ENCODE measurements at places on chromosomes 2 and 18.

GRCh38 chr18:3603421-3604234, 153.7 kb downstream of the TGIF1 start:
- DNase-seq: no peak

GRCh38 chr2:157185476-157186227, 71.9 kb upstream of the GALNT5 start:
- no peak for DNase-seq

DNA sequence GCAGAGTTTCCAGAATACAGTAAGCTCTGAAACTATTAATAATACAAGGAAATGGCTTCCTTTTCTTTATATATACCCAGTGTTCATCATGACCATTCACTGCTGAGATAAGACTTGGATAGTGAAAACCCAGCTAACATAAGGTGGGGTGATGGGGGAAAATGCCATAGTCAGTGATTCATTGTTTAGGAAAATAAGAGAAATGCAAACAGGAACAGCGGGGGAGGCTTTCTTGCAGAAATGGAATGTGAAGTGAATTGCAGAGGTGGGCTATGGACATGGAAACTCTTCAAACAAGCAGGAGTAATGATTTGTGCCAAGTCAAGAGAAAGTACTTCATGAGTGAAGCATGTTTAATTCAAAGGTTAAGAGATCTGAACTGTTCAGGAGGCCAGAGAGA, 519.4 kb downstream of the TDRD15 start:
- DNase-seq: no peak

DNA sequence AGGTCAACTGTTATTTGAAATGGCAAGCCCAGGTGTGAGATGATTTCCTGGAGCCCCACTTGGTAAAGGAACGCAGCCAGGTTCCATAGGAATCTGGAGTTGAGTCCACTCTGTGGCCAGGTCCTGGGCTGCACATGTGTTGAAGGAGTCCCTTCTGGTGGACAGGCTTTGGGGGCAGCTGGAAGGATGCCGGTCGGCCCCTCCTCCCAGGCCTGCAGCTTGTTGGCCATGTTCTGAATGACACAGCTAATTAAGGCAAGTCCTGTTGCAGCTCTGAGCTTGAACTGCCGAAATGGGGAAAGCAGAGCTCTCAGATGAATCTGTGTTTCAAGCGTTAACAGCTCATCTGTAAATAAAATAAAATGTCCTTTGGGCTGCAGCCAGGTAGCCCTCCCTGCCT, 23.8 kb downstream of the EN1 start:
- DNase-seq: no peak

GRCh38 chr2:19667085-19667484, 234.7 kb downstream of the TTC32 start:
- no peak for DNase-seq

- DNase-seq: no peak
Observed at GRCh38 chr2:206728277-206729199, 10.3 kb upstream of the DYTN start.

DNA sequence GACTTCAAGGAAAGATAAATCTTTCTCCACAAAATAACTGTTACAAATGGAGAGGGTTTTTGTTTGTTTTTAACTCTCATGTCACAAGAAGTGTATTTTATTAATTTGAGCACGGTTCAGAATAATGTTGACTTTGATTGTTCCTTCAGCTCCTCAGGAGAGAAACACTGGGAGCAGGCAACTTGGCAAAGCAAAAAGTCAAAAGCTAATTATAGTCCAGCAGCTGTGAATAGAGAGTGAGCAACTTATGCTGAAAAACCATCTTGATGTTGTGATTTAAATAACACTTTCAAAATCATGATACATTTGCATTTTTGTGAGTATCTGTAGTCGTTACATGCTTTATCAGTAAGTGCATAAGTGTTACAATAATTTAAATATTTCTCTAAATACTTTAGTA, 37.5 kb upstream of the TTN start:
- DNase-seq: no peak

DNA sequence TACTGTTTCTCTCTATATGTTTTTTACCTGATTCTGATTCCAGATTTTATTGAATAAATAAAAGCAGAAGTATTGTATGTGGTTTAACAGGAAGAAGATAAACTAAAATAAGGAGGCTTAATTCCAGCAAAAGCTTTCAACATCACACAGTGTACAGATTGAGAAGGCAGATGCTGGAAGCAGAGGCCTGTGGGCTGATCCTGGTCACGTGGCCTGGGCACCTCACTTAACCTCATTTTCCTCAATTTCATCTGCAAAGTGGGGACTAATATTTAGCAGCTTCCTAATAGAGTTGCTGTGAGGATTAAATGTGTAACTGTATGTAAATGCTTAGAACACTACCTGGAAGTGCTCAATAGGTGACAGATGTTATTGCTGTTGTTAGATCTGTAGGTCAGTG, 58.0 kb downstream of the CDCA7 start:
- no peak for DNase-seq

DNA sequence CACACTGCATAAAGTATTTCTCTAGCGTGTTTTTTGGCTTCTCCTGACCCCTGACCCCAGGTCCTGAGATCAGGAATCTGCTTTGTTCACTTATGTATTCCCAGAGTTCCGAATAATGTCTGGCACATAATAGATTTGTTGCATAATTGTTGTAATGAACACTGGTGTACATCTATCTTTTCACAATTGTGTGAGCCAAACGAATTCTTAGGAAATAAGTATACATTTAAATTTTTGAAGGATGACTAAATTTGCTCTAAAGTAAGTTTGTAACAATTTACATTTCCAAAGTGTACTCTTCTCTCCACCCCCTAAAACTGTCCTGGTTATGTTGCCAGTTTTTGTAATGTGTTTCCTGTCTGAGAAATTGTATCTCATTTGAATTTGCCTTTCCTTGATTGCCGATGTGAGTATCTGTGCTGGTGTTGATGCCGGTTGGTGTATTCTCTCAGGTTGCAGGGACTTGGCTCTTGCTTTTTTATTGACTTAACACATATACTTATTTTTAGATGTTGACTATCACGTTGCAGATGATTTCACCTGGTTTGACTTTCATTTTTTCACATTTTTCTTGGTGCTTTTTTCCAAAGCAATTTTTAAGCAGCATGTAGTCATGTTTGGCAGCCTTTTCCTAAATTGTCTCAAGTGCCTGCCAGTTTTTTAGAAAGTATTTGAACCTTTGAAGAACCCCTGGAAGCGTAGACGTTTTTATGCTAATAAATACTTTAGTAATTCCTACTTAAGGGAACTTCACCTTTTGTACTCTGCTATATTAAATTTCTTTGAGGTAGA, 16.1 kb upstream of the FARP2 start:
- DNase-seq: no peak

GRCh38 chr18:13577781-13578180, 148.6 kb downstream of the FAM210A start:
- no peak for DNase-seq

GRCh38 chr2:109243526-109244303, 114.7 kb downstream of the SH3RF3 start:
- DNase-seq: no peak
